D341Med (cell line): ENCODE measurements at places on chromosomes 5 and 9.

- DNase-seq: no peak
These were observed 95.1 kb downstream of the ARL15 start for GRCh38 chr5:54215233-54215736.

GRCh38 chr5:73974871-73975360 is 348.9 kb downstream of the ARHGEF28 start:
- no peak for DNase-seq

GRCh38 chr5:168106008-168106761 is 185.3 kb upstream of the WWC1 start:
- DNase-seq: no peak

DNA sequence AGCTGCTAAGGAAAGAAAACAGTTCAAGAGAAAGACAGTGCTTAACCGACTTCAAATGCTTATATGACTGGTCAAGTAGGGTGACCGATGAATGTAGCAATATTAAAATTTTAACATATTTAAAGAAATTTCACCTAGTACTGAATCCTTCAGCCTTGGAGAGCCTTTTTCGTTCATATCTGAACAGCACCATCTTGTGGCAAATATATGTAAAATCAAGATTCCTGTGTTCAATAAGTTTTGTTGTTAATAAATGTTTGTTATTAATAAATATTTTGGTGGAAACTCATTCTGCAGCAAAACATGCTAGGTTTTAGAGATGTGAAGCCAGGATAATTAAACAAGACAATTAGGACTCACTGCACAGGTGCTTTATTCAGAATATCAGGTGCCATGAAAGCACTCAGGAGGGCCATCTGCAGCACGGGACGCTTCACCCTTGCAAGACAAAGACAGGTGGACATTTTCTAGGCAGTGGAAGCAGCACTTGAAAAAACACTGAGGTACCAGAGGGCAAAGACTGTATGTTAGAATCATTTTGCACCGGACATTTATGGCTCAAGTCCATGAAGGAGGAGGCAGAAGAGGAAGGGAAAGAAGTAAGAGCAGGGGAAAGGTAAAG is 15.6 kb downstream of the TICAM2 start:
- DNase-seq: no peak

- no peak for DNase-seq
These were observed 812.4 kb downstream of the KCTD16 start for GRCh38 chr5:144983101-144983500.

DNA sequence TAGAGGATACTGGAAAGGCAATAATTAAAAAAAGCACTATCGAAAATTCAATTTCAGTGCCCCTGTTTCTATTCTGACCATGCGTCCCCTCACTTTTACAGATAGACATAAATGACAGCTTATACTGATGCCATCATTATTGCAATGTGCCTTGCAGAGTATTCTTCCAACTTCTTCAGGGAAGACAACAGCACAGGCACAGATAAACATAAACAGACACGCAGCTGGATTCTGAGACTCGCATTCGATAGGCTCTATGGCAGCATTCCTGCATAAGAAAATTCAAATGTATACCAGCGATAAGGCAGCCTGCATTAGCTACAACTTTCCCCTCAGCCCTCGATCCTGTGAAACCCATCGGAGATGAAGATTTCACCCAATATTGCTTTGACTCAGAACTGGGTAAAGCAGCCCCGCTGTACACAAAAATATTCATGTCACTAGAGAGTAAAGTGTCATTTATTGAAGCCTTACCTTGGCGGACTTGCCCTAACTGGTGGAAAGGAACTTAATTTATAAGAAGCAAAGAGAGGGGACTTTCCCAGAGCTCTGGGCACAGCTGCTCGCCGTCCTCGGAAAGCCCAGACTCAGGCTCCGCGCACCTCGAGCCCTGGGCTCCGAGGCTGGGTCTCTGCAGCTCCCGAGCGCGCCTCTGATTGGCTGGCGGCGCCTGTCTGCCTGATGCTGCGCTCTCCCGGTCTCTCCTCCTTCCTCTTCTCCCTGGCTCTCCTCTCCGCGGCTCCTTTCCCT is at the start of gene CDH18:
TSS of gene CDH18 (minus strand) at position 589 of the 750 bp plus-strand sequence. CDS start 149,214 bp downstream, outside the sequence.
- peak; percentile 88 for DNase-seq
